ENCODE measurements at places on chromosomes 13 and 19. TPM values are rescaled to one million over a fixed set of nuclear protein-coding genes. Genes with fewer than 3 reads are reported as not detected.

Gene ZFR2
- polyA plus RNA-seq, result 1.3 TPM

Gene IRS2
- polyA plus RNA-seq, result 14.9 TPM

Gene B3GNT3
- 7.1 TPM for polyA plus RNA-seq

- no peak for DNase-seq
These were observed 1.3 kb upstream of the IRF2BP1 start for GRCh38 chr19:45887200-45887710.

DNA sequence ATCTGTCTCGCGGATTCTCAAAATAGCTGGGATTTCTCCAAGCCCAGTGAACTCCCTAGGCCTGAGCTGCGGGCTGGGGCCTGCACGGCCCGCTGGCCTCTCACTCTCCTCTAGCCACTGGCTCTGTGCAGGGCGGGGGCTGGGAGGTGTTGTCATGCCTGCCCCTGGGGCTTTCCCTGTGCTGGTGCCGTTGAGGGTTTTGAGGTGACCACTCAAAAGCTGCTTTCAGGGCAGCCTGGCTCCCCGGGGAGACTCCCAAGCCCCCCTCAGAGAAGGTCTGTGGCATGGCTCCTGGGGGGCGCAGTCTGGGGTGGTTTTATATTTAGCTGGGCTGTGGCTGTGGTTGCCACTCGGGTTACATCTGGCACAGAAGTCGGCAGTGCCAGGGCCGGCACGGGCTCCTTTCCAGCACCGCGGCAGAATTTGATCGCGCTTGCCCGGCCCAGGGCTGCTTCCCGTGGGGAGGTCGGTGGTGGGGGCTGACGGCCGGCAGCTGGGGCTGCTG, 10.0 kb downstream of the NDUFB7 start:
- no peak for DNase-seq

- DNase-seq, result no peak
These were observed 527.6 kb downstream of the LMO7 start for GRCh38 chr13:76163761-76164160.

GRCh38 chr13:50934735-50935435, 25.3 kb downstream of the RNASEH2B start:
- no peak for DNase-seq

Measured in right renal pelvis (tissue), 4 donors.